ENCODE measurements at places on chromosomes 13 and 19.
A peak's percentile ranks its signal among the peaks of the same experiment; 100 is the strongest.

DNA sequence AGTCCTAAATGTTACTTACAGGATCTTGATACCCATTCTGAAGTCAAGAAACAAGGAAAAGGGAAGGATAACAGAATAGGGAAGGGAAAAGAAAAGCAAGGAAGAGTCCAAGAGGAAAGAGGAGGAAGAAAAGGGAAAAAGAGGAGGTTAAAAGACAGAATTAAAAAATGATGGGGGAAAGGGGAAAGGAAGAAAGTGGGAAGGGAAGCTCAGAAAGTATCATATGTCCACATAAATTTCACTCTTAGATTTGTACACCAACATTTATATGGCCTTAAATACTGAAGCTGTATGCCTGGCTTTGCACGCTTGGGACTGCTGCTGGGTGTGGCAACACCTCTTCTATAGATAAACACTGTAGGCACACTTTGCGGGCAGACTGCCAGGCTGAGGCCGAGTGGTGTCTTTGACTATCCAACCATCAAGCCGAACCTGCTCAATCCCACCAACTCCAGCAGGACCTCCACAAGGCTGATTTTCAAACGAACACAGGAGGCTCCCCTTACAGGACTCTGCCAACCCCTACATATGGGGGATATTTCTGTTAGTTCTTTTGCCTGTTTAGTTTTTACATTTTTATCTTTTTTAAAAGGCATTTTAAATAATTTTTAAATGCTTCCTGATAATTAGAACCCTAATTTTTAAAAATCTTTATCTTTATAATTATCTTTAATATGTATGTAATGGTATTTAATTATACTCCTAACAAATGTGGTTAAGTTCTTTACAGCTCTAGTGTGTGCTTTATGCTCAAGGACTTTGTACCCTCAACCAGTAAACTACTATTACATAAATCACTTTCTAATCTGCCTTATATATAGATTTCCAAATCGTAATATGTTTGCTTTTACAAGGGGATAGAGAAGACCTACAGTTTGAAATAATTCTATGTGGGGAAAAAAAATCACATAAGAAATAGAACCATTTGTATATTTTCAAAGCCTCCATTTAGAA lies 154.2 kb downstream of the DIAPH3 start:
- DNase-seq, result no peak

DNA sequence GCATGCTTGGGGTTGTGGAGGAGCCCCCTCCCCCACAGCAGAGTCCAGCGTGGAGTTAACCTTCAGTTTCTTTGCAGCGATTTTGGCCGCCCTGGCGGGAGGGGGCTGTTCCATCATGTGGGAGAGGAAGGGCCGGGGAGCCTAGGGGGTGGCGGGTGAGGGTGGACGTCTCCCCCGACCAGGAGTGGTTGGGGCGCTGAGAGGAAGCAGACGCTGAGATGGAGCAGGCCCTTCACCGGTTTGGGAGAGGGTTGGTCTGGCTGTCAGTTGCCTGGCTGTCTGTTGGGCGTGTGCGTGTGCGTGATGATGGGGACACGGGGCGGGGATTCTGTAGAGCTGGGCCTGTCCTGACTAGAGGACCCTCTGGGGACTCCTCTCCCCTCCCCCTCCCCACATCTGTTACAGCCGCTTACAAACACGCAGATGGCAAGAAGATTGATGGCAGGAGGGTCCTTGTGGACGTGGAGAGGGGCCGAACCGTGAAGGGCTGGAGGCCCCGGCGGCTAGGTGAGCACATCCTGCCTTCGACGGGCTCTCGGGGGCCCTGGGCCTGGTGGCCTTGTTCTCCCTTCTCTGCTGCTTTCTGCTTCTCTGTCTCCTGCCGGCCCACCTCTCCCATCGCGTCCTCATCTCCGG lies 9.8 kb upstream of the LIN7B start:
- no peak for DNase-seq

- no peak for DNase-seq
Observed at GRCh38 chr13:27442071-27442647, 8.2 kb downstream of the MTIF3 start.

- DNase-seq, result no peak
Observed at GRCh38 chr19:45057444-45057843, 18.6 kb downstream of the CLASRP start.

DNA sequence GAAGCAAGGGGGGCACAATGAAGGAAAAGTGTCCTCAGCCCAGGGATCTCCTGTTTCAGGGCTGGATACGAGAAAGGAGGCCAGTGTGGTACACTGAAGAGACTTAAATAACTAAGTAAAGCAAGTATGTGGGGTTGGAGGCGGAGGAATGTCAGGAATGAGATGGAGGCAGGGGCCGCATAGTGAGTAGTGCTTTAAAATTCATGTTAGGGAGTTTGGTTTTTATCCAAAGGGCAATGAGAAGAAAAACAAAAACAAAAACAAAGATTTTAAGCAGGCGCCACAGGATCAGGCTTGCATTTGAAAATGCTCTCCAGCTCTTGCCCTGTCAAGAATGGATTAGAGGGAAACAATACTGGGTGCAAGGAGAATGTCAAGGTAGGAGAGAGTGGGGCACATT lies 273.4 kb downstream of the DCLK1 start:
- DNase-seq, result peak; percentile 30

DNA sequence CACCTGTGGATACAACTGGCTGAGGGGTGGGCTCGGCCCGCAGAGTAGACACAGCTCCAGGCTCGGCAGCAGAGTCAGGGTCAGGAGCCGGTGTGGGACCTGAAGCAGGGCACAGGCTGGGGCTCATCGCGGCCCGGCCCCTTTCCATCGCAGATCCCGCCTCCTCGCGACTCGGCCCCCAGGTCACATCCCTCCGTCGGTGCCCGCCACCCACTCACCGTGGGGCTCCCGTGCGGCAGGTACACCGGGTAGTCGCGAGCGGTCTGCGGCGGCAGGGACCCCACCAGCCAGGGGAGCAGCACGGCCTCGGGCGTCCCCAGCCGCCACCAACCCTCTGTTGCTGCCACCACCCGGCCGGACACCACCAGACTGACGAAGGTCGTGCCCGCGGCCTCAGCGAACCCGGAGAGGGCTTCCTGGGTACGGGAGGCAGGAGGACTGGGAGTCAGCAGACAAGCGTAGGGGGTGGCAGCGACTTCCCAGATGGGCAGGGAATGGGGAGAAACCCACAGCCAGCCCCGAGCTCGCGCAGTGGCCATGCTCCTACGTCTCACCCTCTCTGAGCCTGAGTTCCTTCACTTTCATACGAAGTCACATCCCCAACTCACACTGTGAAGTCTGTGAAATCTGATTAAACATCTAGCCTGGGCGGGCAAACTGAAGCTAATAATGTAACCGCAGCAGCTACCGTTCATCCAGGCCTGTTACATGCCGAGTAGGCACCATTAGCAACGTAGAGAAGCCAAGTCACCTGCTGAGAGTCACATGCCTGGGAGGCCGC lies 3.7 kb downstream of the FUZ start:
- peak; percentile 55 for DNase-seq

- DNase-seq, result no peak
Observed at GRCh38 chr19:1616875-1617274, 11.6 kb upstream of the UQCR11 start.

GRCh38 chr19:33231511-33231910 lies 5.9 kb upstream of the SLC7A10 start:
- DNase-seq, result no peak

DNA sequence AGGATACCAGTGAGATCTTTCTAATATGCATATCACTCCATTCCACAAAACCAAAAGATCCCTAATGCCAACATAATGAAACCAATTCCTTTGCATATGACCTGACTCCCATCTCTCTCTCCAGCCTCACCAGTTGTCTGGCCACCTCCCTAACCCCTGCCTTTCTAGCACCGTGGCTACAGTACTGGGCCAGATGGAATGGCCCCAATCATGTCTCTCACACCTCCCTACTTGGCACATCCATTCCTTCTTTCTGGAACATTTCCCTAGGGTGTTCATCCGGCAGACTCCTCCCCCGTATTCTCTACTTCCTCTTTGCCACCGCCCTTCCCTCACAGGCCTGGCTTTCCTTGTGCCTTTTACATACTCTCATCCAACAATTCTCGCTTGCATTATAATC lies 62.0 kb downstream of the GPALPP1 start:
- no peak for DNase-seq

Measured in AG08396 (cell line).